ENCODE measurements at places on chromosomes 3 and 15.

- peaks cover 13% of the 10 kb centered on the region for H3K27me3 ChIP-seq
- peak overlapping the region; percentile 75 for H3K4me3 ChIP-seq
- H3K4me1 ChIP-seq = peaks cover 56% of the 10 kb centered on the region
- DNase-seq = no peak
Measured at GRCh38 chr3:4985330-4986174, 6.3 kb downstream of the BHLHE40 start.

GRCh38 chr3:155202626-155203025, 90.9 kb downstream of the STRIT1 start:
- no peak for DNase-seq
- no peaks in the 10 kb centered on the region for H3K36me3 ChIP-seq
- H3K4me3 ChIP-seq = no peak overlapping the region
- no peaks in the 10 kb centered on the region for H3K27me3 ChIP-seq

GRCh38 chr15:50024281-50024680, 94.8 kb downstream of the ATP8B4 start:
- no peaks in the 10 kb centered on the region for H3K4me1 ChIP-seq
- no peaks in the 10 kb centered on the region for H3K27me3 ChIP-seq
- H3K36me3 ChIP-seq = no peaks in the 10 kb centered on the region

DNA sequence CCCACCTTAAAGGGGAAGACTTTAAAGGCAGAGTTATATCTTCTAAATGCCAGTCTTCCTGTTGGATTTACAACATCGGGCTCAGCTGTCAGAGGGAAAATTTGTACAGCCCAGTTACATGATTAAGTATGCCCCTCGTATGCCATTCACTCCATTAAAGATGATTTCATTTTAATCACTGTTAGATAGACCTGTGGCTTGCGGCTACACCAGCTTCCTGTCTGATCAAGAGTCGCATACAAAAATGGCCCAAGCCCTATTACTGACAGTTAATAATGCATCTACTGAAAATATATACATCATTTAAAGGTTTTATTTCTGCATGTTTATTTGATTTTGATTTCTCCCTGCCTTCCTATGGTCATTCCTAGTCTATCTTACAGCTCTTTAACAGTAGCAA, 7.1 kb downstream of the EIF4E3 start:
- H3K4me1 ChIP-seq = peaks cover 79% of the 10 kb centered on the region
- no peak for DNase-seq
- peaks cover 19% of the 10 kb centered on the region for H3K36me3 ChIP-seq
- peak overlapping the region; percentile 73 for H3K27ac ChIP-seq
- H3K4me3 ChIP-seq = no peak overlapping the region

- peak within 1 kb of the TSS; percentile 45 for H3K4me3 ChIP-seq
- peaks cover 62% of the 10 kb centered on the region for H3K27me3 ChIP-seq
- peaks cover 4% of the 10 kb centered on the region for H3K4me1 ChIP-seq
- H3K36me3 ChIP-seq = no peaks in the 10 kb centered on the region
- H3K27ac ChIP-seq = no peak within 1 kb of the TSS
Measured at GRCh38 chr3:25427942-25428788, at the start of gene RARB. RARB (plus strand) TSS chr3:25428263; CDS start chr3:25428732, 469 bp downstream.

- no peaks in the 10 kb centered on the region for H3K27me3 ChIP-seq
- H3K4me3 ChIP-seq = no peak overlapping the region
- H3K27ac ChIP-seq = no peak overlapping the region
- no peaks in the 10 kb centered on the region for H3K36me3 ChIP-seq
- peaks cover 21% of the 10 kb centered on the region for H3K4me1 ChIP-seq
- DNase-seq = no peak
Measured at GRCh38 chr3:150379469-150379868, 28.6 kb upstream of the TSC22D2 start.

GRCh38 chr3:72692990-72693389, 155.3 kb downstream of the SHQ1 start:
- H3K4me1 ChIP-seq = no peaks in the 10 kb centered on the region
- no peaks in the 10 kb centered on the region for H3K27me3 ChIP-seq
- no peaks in the 10 kb centered on the region for H3K36me3 ChIP-seq
- DNase-seq = no peak
- no peak overlapping the region for H3K4me3 ChIP-seq

DNA sequence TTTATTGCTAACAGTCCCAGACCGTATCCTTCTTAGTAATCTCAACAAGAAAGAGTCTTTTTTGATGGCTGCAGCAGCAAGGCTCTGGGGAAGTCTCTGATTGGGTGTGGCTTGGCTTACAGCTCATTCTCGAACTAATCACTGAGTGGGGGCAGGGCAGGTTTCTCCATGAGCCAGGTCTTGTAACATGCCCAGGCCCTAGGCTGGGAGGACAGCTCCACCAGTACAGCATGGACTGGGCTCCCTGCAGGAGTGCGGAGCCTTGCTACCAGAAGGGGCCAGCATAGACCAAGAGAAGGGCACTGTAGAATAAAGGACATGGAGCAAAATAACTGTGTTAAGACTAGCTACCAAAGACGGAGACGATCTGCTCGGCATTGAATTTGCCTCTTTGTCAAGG, 7.2 kb downstream of the CD276 start:
- DNase-seq = no peak
- peaks cover 4% of the 10 kb centered on the region for H3K4me1 ChIP-seq
- no peaks in the 10 kb centered on the region for H3K36me3 ChIP-seq
- H3K27me3 ChIP-seq = peaks cover 57% of the 10 kb centered on the region
- H3K4me3 ChIP-seq = no peak overlapping the region

DNA sequence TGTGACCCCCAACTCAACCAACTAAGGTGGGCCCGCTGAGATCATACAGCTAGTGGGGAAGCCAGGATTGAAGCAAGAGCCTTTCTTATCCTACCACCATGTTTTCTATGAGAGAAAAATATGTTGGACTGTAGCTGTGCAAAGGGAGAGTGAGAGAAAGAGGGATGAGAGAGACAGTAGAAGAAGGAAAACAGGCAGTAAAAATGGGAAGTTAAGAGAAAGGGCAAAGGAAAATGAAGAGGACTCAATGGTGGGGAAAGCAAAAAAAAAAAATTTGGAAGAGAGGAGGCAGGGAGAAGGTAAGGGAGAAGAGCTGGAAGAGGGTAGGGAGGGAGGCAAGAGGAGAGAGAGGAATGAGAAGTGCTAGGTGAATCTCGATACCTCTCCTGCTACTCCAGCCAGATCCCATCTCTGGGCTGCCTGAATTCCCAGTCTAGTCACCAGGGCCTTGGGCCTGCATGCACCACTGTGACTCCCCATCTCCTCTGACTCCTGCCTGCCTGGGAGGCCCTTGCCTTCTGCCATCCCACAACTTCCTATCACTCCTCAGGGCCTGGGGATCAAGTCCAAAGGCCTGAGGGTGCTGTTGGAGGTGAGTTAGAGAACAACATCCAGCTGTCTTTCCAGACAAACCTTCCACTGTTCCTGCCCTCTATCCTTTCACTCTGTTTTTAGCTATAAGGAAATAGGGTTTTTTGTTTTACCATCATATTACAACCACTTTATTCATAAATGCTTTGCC, 15.7 kb downstream of the FAM81A start:
- no peaks in the 10 kb centered on the region for H3K27me3 ChIP-seq
- no peaks in the 10 kb centered on the region for H3K36me3 ChIP-seq
- H3K4me3 ChIP-seq = no peak overlapping the region
- H3K27ac ChIP-seq = no peak overlapping the region
- H3K4me1 ChIP-seq = no peaks in the 10 kb centered on the region

GRCh38 chr3:136731274-136731884, 20.8 kb downstream of the STAG1 start:
- no peak for DNase-seq
- peaks cover 58% of the 10 kb centered on the region for H3K4me1 ChIP-seq
- H3K4me3 ChIP-seq = no peak overlapping the region
- H3K36me3 ChIP-seq = peaks cover 6% of the 10 kb centered on the region

DNA sequence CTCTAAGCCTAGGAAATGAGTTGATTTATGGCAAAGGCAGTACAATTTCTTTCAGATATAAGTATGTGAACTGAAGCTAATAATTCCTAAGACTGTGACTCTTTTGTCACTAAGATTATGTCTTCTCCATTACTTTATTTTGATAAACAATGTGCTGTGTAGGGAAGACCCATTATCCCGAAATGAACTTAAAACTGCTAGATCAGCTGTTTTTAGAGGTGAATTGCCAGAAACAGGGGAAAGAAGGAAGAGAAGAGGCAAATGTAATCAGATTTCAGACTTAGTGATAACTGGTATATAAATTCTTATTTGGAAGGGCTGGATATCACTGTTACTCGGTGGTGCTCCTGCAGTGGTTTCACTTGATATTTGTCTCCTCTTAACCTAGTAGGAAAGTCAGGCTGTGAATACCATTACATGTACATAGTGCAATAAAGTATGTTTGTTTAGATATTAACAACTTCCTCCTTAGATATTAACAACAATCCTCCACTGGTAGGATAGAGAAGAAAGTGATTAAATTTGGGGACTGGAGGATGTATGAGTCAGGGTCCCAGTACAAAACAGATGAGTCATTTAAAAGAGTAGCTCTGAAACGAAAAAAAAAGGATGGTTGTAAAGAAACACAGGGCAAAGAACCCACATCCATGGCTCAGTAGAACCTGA, 338.5 kb upstream of the KCNH8 start:
- H3K36me3 ChIP-seq = no peaks in the 10 kb centered on the region
- no peak overlapping the region for H3K27ac ChIP-seq
- H3K4me1 ChIP-seq = peaks cover 7% of the 10 kb centered on the region

GRCh38 chr15:83477172-83477807, 30.1 kb downstream of the SH3GL3 start:
- no peaks in the 10 kb centered on the region for H3K36me3 ChIP-seq
- H3K27ac ChIP-seq = no peak overlapping the region
- peaks cover 14% of the 10 kb centered on the region for H3K27me3 ChIP-seq
- no peak for DNase-seq
- H3K4me1 ChIP-seq = no peaks in the 10 kb centered on the region

DNA sequence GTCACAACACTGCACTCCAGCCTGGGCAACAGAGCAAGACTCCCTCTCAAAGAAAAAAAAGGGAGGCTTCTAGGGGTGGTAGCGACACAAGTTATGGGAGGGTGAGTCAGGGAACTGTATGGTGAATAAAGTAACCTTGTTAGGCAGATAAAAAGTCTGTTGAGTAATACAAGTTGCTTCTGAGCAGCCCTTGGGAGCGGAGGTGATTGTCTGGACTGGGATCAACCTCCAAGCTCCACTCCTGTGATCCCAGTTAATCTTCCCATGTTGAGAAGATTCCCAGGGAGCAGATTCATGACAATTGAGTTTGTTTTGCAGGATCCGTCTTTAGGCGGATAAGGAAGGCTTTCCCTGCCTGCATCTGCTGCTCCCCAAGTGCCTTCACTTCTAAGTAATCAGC, 335.9 kb downstream of the THSD4 start:
- H3K27me3 ChIP-seq = peaks cover 5% of the 10 kb centered on the region
- H3K27ac ChIP-seq = no peak overlapping the region
- H3K36me3 ChIP-seq = no peaks in the 10 kb centered on the region
- H3K4me3 ChIP-seq = no peak overlapping the region
- DNase-seq = no peak

DNA sequence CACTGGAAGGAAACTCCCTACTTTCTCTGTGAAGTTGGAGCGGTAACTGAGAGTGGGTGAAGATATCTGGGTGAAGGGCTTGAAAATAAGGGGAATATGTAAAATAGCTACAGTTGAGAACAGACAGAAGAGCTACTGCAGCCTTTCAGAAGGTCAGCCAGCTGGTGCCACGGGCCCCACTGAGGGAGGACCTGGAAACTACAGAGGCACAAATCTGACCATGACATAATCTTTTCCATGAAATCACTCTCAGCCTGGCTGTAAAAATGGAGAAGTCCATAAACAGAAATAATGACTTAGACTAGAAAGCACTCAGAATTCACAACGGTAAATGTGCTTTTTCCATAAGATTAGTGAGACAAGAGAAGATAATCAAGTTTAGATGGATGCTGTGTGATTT, 46.4 kb downstream of the ST3GAL6 start:
- DNase-seq = no peak
- no peaks in the 10 kb centered on the region for H3K27me3 ChIP-seq
- H3K4me3 ChIP-seq = no peak overlapping the region
- peaks cover 2% of the 10 kb centered on the region for H3K4me1 ChIP-seq

GRCh38 chr15:66142285-66142684, 111.3 kb downstream of the MEGF11 start:
- H3K4me3 ChIP-seq = no peak overlapping the region
- H3K4me1 ChIP-seq = peaks cover 1% of the 10 kb centered on the region
- DNase-seq = no peak
- no peaks in the 10 kb centered on the region for H3K36me3 ChIP-seq

DNA sequence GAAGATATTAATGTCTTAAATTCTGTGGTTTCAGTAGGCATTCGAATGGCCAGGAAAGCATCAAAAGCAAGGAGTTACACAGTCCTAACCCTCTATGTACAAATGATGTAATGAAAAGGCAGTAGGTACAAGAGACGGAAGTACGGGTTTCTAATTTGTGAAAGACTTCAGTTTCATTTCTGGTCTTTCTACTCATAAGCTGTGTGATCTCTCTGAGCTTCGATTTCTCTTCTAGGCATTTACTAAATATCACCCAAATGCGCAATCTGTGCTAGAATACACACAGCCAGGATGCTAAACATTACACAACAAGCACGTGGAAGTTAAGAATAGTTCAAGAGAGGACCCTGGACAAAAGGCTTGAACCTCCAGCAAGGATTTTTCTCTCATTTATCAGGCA, 17.9 kb upstream of the STIMATE start:
- H3K27me3 ChIP-seq = no peaks in the 10 kb centered on the region
- DNase-seq = no peak
- H3K4me3 ChIP-seq = no peak overlapping the region
- H3K4me1 ChIP-seq = no peaks in the 10 kb centered on the region
- peaks cover 8% of the 10 kb centered on the region for H3K36me3 ChIP-seq

GRCh38 chr3:131140891-131141290, 114.2 kb downstream of the NEK11 start:
- DNase-seq = no peak
- no peaks in the 10 kb centered on the region for H3K36me3 ChIP-seq
- H3K27me3 ChIP-seq = no peaks in the 10 kb centered on the region
- no peak overlapping the region for H3K4me3 ChIP-seq
- no peak overlapping the region for H3K27ac ChIP-seq

GRCh38 chr3:195111319-195111705, 159.6 kb downstream of the XXYLT1 start:
- peaks cover 1% of the 10 kb centered on the region for H3K4me1 ChIP-seq
- H3K4me3 ChIP-seq = no peak overlapping the region
- DNase-seq = no peak
- H3K27me3 ChIP-seq = no peaks in the 10 kb centered on the region
- H3K27ac ChIP-seq = no peak overlapping the region
- H3K36me3 ChIP-seq = no peaks in the 10 kb centered on the region

DNA sequence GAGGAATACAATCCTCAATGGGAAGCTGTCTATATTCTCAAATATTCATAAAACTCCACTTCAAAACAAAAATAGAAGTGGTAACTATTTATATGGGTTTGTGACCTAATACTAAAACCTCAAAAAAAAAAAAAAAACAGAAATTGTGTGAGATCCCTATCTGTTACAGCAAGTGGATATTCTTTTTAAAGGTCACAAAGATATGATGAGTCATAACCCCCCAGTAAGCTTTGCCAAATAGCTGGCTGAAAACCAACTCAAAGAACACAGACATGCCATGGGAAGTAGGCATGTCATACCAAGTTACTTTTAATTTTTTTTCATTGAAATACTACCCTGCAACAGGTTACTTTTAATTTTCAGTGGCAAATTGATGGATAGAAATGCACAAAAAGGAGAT, 62.5 kb downstream of the CBLB start:
- H3K36me3 ChIP-seq = peaks cover 64% of the 10 kb centered on the region
- H3K27ac ChIP-seq = peak overlapping the region; percentile 84
- H3K4me3 ChIP-seq = no peak overlapping the region
- H3K4me1 ChIP-seq = peaks cover 68% of the 10 kb centered on the region

Measured in activated naive CD8-positive, alpha-beta T cell treated with anti-CD3 and anti-CD28 coated beads for 36 hours (primary cell).